ENCODE measurements at places on chromosomes 6 and 20.

GRCh38 chr6:43992783-43993644 lies 134.2 kb downstream of the MRPL14 start:
- DNase-seq = no peak

DNA sequence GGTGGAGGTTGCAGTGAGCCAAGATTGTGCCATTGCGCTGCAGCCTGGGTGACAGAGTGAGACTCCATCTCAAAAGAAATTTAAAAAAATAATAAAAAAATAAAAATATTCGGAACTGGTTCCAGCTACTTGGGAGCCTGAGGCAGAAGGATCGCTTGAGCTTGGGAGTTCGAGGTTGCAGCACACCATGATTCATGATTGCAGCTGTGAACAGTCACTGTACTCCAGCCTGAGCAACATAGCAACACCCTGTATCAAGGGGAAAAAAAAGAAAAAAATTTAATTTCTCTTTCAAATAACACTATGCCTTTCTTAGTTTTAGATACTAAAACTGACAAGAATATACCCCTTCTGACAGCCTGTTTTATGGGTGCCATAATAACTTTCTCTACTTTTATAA lies 10.5 kb downstream of the KDM1B start:
- DNase-seq = no peak

DNA sequence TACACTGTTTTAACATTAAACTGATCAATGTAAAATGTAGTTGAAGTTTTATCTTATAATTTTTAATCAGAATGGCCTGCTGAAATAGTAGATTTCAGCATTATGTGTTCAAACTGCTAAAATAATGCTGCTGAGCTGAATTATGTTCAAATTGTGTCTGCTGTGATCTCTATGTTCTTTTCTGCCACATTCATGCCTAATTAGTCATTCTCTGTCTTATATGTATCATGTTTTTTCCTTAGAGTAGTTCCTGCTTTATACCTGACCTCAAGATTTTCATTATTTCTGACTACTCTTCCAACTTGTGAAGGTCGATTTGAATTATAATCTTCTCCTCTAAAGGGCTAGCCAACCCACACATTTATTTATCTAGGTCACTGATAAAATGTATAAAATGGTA lies 476.7 kb upstream of the EPHA7 start:
- DNase-seq = no peak

- DNase-seq = no peak
These were observed 50.9 kb upstream of the TNFAIP3 start for GRCh38 chr6:137816133-137816579.

DNA sequence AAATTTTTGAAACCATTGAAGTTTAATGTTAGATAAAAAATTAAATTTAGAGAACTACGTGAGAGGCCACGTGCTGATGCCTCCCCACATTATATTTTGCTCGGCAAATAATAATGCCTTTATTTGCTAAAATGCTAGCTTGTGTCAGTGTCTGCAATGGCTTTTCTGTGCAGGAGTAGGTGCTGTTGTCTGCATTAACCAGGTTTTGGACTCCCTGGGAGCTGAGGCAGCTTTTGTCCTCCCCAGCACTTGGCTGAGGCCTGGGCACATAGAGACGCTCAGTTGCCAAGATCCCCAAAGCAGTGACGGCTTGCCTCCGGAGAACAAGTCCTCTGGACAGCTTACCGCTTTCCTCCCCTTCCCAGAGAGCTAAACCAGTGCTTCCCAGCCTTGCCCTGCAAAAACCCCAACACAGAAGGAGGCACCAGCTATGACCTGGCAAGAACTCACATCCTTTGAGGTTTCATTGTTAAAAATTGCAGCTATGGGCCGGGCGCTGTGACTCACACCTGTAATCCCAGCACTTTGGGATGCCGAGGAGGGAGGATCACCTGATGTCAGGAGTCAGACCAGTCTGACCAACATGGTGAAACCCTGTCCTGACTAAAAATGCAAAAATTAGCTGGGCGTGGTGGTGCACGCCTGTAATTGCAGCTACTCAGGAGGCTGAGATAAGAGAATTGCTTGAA lies 59.9 kb downstream of the KAT14 start:
- no peak for DNase-seq

GRCh38 chr6:87671555-87672029 lies 30.4 kb downstream of the AKIRIN2 start:
- DNase-seq = no peak

- DNase-seq = no peak
These were observed 41.9 kb downstream of the EDN3 start for GRCh38 chr20:59342023-59342957.

GRCh38 chr6:40860443-40860842 lies 178.6 kb downstream of the UNC5CL start:
- no peak for DNase-seq

DNA sequence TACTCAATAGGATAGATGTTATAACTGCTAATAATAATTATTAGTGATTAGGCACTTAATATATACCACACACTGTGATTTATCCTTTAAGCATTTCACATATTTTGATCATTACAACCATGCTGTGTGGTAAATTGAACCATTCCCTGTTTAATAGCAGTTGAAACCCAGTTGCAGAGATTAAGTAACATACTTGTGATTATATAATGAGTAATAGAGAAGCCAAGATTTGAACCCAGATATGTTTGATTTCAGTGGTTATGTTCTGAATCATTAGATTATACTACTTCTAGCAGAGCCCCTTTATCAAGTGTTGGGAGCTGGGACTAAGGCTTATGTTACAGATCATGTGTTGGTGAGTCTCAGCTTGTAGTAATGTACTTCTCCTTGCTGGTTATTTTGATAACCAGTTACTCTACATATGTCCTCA lies 44.1 kb downstream of the STK4 start:
- DNase-seq = no peak

GRCh38 chr6:150788089-150788488 lies 77.4 kb upstream of the MTHFD1L start:
- DNase-seq = no peak

DNA sequence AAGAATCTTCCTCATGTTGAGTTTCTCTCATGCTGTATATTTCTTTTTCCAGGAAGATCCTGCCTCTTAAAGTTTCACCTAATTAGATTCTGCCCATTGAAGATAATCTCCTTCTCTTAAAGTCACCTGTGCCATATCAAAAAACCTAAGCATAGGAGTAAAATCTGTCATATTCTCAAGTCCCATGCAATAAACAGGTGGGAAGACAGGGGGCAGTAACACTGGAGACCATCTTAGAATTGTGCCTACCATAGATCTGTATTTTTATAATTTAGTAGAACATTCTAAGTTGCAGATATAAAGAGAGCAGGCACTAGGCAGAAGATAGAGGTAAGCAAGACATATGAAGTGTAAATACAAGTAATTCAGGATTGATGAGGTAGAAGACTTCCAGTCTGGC lies 763.5 kb upstream of the MANEA start:
- DNase-seq = no peak

- no peak for DNase-seq
These were observed 216.5 kb upstream of the RREB1 start for GRCh38 chr6:6891125-6891721.

DNA sequence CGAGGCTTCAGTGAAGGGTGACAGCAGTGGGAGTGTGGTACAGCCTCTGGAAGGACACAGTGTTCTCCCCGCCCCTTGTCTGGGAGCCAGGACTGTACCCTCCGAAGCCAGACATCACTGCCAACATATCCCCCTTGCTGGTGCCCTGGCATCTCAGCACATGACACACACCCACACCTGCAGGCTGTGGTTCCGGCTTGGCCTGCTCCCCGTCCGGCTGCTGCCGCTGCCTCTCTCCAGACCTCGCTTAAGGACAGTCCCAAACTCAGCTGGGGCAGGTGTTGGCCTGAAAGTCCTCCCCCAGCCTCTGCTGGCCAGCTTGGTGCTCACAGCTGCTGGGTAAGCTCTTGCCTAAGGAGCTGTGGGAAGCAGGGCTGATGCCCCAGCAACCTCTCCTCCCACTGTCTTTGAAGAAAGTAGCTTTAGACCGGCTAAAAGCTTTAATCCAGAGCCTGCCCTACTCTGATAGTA lies 7.0 kb downstream of the EMILIN3 start:
- DNase-seq = no peak

- no peak for DNase-seq
These were observed 25.7 kb downstream of the SLC2A4RG start for GRCh38 chr20:63765082-63765873.

DNA sequence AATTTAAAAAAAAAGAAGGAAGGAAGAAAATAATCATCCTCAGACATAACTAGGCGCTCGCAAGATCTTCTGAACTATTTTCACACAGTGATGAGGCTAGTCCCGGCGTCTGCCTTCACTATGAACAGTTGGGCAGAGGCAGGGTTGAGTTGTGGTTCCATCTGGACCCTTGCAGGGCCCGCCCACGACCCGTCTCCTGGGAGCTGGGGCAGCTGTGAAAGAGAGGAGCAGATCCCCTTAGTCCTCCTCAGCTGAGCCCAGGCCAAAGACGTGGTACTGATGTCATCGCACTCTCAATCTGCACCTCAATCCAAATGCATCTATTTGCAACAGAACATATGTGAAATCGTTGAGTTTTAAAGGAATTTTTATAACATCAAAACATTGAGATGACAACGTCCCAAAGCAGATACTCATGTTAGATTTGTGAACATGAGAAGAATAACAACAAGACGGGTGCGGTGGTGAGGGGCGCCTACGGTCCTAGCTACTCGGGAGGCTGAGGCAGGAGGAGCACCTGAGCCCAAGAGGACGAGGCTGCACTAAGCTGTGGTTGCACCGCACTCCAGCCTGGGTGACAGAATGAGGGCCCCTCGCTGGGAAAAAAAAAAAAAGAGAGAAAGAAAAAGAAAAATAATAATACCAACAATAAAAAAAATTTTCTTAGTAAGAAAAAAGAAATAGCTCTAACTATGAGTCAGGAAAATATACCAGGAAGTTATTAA lies 15.3 kb downstream of the TCFL5 start:
- no peak for DNase-seq

- DNase-seq = no peak
These were observed 78.0 kb upstream of the MAFB start for GRCh38 chr20:40766790-40767614.

GRCh38 chr6:123064038-123064437 lies 68.0 kb downstream of the CLVS2 start:
- DNase-seq = no peak

DNA sequence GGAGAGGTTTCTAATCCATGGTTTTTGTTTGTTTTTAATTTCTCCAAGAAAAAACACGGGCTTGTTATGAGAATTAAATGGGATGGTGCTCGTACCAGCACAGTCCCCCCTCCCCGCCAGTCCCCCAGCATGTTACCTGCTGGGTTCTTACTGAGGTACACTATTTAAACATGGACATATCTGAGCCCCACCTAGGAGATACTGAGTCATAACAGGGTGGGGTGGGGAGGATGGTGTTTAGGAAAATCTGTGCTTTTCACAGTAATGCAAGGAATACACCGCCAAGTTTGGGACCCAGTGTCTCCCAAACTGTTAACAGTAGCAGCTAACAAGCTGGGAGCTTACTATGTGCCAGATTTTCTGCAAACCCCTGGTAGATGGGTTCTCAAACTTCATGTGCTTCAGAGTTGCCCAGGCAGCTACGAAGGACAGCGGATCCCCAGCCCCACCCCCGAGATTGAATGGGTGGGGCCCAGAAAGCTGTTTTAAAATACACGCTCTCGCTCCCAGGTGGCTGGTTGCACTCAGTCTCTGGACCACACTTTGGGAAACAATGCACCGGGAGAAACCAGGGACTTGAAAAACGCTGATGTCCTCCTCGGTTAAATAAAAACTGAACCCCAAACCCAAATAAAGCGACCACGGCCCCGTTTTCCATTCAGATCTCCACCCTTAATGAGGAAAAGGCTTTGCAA lies 995 bp downstream of the ZFP64 start:
- peak; percentile 35 for DNase-seq

DNA sequence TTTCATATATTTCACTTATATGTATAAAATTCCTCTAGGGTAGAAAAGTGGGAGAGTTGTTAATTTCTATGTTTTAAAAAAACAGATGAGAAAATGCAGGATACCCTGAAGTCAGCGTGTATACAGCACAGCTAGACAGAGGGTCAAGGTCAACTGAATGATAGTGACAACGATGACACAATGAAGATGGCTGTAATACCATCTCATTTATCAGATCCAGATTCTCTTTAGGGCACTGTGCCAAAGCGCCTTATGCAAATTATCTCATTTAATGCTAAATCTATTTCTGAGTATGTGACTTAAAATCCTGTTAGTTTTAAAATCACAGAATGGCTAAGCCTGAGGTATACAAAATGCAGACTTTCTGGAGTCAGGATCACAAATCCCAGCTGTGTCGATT lies 431.4 kb upstream of the RUNX2 start:
- no peak for DNase-seq

DNA sequence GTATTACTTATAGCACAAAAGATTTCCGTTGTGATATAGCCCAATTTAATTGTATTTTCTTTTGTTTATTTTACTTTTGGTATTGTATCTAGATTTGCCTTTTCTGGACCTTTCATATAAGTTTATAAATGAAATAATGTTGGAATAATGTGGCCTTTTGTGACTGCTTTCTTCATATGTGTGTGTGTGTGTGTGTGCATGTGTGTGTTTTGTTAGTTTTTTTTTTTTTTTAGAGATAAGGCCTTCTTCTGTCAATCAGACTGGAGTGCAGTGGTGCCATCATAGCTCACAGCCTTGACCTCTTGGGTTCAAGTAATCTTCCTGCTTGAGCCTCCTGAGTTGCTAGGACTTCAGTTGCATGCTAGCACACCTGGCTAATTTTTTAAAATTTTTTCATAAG lies 37.8 kb upstream of the ASXL1 start:
- DNase-seq = no peak

- no peak for DNase-seq
These were observed 713.2 kb upstream of the NRSN1 start for GRCh38 chr6:23412770-23413169.

- DNase-seq = no peak
These were observed 52.9 kb upstream of the TAB2 start for GRCh38 chr6:149264629-149265028.

DNA sequence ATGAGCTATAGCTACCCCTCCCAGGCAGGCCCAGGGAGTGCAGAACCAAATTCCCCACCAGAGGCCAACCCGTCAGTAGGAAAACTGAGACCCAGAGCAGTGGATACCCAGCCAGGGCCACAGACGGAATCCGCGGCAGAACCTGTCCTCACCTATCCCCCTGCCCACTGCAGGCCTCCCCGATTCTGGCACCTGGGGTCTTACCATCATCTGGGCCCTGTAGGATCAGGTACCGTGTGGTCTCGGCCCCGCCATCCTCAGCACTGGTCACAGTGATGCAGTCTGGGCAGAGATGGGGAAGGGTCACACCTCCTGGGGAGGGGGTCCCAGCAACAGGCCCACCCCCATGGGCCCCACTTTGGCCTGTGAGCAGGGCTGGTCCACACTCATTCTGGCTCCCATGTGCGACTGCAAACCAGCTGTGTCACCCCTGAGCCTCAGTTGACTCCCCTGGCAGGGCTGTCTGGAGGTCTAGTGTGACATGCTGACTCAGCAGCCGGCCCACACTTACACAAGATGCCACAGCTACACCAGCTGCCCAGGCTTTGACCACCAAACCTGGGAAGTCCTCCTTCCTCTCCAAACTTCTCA lies 3.8 kb downstream of the ZNF335 start:
- DNase-seq = no peak

GRCh38 chr6:19320111-19320581 lies 517.0 kb upstream of the ID4 start:
- DNase-seq = no peak

All from activated T-cell treated with anti-CD3 and anti-CD28 coated beads for 48 hours (primary cell).